Cardiac fibroblast (primary cell): ENCODE measurements at places on chromosomes 1 and 21.

DNA sequence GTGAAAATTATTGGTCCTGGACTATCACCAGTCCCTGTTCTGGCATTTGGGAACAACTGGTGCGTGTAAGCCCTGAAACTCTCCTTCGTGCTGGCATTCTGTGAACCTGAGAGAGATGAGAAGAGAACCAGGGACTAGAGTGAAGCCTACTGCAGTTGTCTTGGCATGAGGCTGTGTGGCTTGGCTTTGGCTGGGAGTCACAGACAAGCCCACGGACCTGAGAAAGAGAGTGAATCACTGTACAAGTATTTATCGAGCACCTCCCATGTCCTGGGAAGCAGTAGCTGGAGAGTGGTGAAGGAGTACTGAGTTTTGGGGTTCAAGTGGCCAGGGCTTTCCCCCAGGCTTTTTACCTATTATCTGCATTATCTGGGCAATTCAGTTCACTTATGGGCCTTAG lies 63.3 kb downstream of the FGGY start:
- peak; percentile 92 for DNase-seq

DNA sequence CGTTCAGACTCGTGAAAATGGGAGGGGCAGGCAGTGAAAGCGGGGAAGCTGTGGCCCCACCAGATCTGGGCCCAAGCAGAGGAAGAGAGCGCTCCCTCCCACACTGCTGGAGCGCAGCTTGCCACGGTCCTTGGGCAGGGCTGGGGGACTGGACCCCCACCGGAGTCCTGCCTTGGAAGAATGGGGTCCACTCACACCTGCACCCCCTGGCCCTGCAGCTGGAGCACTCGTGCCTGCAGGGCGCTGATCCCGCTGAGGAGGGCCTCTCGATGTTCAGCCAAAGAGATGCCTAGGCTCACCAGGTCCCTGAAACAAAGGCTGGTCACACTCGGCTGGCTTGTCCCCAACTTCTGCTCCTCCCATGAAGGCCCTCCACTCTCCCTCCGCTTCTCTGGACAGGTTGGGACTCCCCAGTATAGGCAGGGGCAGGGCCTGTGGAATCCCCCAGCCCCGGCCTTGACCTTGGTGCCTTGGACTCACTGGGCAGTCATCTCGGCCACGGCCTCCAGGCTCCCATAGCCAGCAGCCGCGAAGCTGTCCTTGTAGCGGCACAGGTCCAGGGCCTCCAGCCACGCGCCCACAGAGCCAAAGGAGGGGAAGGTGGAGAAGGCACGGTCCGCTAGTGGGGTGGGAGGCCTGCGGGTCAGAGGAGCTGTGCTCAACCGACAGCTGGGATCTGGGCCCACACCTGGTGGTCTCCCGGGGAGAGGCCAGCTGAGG lies 26.0 kb downstream of the CDCA8 start:
- no peak for DNase-seq

GRCh38 chr1:151692226-151692625 lies 24.4 kb downstream of the CELF3 start:
- no peak for DNase-seq

- DNase-seq = peak; percentile 21
Measured at GRCh38 chr1:22142315-22143064, 407 bp downstream of the WNT4 start.

DNA sequence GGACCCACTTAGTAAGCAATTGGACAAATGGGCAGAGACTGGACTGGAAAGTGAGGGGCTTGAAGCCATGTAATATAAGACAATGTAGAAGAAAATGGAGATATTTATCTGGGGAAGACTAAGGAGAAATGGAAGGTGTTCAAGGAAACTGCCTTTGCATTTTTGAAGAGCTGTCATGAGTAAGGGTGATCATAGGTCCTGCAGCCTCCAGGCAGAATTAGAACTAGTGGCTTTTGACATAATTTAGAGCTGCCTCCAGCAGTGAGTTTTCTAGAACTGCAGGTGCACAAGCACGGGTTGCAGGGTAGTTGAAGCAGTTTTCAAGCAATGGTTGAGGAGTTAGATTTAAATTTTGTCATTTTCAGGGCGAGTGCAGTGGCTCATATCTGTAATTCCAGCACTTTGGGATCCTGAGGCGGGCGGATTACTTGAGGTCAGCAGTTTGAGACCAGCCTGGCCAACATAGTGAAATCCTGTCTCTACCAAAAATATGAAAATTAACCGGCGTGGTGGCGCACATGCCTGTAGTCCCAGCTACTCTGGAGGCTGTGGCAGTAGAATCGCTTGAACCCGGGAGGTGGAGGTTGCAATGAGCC lies 3.7 kb upstream of the CDC14A start:
- no peak for DNase-seq

DNA sequence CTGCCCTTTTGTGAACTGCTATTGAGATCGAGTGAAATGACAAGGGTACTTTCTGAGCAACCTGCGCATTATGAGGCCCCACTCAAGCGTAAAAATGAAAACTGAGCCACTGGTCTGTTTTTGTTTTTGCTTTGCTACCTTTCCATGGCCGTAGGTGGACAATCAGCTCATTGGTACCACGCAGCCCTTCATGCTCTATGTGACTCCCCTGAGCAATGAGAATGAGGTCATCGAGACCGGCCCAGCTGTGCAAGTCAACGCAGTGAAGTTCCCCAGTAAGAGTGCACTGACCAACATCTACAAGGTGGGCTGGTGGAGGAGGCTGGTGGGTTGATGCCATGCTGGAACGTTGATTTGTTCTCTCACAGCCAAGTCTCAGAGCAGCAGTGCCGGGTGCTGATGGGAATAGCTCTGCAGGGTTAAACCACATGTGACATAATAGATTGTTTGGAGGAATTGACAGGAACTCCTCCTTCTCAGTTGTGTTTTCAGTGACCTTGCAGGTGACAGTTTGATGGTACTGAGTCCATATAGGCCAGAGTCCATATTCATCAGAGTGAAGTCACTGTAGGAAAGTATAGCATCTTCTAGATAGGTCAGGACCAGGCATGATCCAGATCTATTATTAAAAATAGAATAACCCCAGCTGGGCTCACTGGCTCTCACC lies 170.3 kb downstream of the VPS13D start:
- DNase-seq = no peak

GRCh38 chr1:110216844-110217444 lies 6.8 kb downstream of the KCNC4 start:
- DNase-seq = no peak

DNA sequence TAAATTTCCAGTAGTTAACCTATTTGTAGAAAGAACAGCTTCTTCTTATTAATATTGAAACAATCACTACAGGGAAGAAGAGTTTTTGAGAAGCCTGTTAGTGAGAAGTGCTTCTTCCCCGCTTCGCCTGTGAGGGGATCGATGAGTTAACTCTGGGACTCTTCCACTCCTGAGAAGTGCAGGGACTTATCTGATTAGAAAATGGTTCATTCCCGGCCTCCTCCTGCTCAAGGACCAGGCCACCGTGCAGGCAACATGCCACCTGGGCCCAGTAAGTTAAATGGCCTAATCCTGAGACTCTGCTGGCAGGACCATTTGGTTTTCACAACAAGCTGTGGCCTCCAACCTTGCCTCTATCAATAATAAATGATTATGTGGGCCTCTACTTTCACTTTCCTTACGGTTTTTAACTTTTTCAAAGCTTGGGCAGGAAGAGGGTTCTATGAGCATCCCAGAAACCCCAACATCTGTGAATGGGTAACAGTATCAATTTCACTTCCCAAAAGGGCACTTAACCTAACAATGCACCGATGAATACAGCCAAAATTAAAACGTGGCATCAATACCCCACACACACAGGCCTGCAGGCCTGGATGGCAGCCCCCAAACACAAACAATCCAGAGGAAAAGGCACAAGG lies 33.1 kb downstream of the SIPA1L2 start:
- no peak for DNase-seq

GRCh38 chr1:84995484-84996334 lies 1.2 kb downstream of the MCOLN2 start:
- DNase-seq = no peak
